ENCODE measurements at places on chromosomes 2 and 18.
A peak's percentile ranks its signal among the peaks of the same experiment; 100 is the strongest.

DNA sequence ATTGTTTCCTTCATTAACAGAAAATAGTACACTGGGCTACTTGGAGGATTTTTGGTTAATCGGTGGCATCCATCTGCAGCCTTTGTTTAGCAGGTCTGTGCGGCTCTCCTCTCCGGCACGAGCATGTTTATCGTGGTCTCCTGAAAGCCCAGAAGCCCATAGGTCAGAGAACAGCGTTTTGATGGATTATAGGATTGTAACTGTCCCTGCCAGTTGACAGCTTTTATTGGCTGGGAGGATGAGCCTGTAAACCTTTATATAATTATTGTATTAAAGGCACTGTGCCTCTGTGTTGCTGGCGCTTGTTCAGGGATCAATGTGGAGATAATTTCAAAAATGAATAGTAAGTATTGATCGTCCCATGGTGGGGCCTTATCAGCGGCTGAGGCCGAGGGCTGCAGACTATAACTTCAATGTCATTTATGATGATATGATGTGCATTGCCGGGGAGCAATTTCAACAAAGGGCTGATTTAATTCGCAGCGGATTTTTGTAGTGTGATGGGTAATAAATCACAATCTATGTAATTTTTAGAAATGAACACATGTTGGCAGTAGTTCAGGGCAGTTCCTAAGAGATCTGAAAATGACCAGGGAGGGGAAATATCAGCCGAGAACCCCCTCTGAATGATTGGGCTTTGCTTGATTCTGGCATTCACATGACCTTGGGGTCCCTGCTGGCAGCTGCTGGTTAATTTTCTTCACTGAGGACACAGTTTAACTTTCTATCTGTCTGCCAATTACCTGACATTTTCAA is 736.1 kb downstream of the GALR1 start:
- DNase-seq = no peak

DNA sequence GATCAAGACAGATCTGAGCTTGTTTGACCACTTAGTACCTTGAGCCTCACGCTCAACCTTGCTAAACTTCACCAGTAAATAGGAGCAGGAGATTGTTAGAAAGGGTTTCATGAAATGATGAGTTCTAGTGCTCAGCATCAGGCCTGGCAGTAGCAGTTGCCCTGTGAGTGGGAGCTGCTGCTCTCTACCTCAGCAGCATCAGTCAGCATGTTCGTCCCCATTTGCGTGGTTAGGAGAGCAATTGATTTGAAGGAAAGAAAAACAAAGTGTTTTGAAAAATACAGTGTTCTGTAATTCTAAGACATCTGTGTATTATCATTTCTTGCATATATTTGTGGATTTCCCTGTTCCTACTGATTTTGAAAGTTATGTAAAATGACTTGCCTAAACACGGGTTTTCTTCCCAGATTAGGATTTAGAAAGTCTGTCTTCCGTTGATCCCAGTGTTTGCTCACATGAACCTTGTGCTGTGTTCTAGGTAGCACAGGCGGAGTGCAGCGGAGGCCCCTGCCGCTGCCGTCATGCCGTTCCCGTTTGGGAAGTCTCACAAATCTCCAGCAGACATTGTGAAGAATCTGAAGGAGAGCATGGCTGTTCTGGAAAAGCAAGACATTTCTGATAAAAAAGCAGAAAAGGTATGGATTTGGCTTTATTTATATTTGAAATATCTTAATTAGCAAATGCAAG is 47.0 kb downstream of the CAB39 start:
- DNase-seq = no peak

DNA sequence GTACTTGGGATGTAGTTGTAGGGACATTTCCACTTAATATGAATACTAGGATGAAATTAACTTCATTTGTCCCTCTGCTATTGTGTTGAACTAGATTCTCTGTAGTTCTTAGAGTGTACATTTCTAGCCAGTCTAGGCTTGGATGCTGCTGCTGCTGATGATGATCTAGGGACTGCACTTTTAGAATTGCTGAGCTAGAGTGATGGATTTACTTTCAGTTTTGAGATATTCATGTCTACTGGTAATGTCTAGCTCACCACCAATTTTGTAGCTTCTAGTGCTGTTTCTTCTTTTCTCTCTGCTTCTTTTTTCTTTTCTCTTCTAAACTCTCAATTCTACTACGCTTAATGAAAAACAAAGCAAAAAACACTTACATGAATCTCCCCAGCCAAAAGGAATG is 49.4 kb downstream of the MRPS9 start:
- DNase-seq = no peak

DNA sequence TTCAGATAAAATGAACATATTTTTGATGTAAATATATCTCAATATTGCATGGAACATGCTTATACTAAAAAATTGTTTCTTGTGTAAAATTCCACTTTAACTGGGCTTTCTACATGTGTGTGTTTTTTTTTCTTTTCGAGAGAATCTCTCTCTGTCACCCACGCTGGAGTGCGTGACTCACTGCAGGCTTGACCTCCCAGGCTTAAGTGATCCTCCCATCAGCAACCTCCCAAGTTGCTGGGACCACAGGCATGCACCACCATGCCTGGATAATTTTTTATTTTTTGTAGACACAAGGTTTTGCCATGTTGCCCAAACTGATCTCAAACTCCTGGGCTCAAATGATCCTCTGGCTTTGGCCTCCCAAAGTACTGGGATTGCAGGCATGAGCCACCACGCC is 254.6 kb downstream of the LOXHD1 start:
- DNase-seq = no peak

DNA sequence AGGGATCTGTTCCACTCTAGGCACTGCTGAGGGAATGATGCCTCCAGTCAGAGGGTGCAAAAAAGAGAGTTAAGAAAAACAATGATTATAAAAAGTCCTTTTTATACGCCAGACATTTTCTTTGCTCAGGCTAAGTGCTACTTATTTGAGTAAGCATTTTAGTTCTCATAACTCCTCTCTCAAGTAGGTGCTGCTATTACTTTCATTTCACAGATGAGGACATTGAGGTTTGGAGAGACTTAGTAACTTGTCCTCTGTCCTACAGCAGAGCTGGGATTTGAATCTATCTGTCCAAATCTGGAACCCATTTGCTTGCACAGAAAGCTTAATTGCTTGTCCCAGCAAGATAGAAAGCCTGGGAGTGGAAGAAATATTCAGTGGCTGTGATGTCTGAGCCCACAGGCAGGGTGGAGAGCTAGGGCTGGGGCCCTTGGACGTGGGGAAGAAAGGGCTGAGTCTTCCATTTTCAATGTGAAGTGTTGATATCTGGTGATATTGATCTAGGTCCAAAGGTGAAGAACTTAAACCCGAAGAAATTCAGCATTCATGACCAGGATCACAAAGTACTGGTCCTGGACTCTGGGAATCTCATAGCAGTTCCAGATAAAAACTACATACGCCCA is 5.8 kb downstream of the IL37 start:
- no peak for DNase-seq

- no peak for DNase-seq
Measured at GRCh38 chr2:173075781-173076580, at the start of gene MAP3K20. Gene MAP3K20, plus strand, starts transcription at chr2:173075846. Its CDS starts 15,186 bp downstream, at chr2:173091032.

DNA sequence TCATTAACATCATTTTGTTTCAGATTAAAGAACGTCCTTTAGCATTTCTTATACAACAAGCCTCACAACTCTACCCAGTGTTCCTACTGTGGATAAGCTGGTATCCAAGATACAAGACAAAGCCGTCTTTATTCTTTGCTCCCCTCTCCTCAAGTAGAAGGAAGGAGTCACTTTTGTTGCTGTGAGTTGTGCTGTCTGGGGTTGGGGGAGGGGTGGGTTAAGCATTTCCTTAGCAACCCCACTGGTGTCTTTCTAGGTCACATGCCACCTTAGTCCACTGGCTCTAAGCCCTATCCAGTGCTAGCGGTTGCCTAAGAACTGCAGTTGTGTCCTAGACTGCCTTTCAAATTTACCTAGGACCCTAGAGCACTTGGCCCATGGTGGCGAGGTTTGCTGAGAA is 155.6 kb upstream of the PIEZO2 start:
- no peak for DNase-seq

DNA sequence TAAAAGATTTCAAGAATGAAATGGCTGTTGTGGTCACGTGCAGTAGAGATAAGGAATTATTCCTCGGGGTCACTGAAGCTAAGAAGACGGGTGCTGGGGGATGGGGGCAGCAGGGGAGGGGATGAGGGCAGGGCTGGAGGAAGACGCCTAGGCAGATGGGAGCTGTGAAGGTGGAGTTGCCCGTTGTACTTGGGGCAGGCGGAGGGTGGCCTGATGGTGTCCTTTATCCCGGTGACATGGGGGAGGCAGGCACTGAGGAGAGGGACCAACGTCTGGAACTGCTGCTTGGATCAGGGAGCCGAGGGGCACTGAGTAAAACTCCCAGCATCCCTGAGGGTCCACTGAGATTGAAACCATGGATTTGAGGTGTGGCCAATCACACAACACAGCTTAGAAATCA is 64.9 kb downstream of the ZCCHC2 start:
- DNase-seq = no peak

GRCh38 chr18:7617738-7618422 is 50.8 kb downstream of the PTPRM start:
- no peak for DNase-seq

DNA sequence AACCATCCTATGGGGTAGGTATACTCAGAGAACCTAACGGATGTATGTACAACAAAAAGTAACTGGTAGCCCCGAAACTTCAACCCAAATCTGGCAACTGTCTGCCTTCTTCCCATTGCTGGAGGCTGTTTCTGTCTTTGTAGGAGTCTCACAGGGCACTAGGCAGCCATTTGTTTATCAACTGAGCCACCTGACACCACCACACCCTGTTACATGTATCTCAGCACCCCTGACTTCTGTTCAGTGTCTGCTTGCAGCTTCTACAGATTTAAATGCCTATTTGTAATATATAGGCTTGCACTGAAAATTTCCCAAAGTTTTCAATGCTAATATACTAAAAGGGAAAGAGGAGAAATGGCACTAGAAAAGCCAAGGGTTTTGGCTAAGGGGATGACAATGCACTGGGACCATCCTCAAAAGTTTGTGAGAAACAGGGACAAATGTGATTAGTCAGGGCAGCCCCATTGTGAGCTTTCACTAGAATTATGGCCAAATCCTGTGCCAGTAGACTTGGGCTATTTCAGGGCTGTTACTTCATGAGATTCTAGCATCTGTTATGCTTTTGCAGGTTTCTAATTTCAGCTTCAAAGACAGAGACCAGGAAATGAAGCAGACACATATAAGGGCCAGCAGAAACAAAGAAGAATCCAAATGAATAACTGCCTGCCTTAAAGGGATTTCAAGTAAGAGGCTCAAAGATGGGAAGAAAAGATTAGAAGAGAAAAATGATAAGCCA is 103.3 kb downstream of the MYO5B start:
- DNase-seq = no peak

- DNase-seq = no peak
Measured at GRCh38 chr2:37753758-37754157, 82.3 kb upstream of the CDC42EP3 start.

DNA sequence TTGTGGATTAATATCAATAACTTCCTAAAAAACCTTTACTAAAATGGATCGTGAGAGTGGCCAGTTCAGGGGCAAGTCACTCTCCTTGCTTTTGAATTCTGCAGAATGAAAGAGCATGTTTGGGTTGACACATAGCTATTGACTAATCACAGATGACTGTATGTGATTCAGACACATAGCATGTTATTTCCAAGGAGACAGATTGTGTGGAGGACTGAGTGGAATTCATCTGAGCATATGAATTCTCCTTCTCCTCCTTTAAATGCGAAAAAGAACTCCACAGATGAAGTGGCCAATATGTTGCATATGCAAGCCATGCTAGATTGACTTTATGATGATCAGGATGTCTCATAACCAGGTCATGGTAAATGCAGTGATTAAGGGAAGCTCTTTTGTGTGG is 249.4 kb upstream of the FAM98A start:
- DNase-seq = no peak

GRCh38 chr2:8282858-8283252 is 399.0 kb upstream of the ID2 start:
- peak; percentile 22 for DNase-seq

GRCh38 chr2:128523457-128523856 is 204.8 kb upstream of the HS6ST1 start:
- no peak for DNase-seq

GRCh38 chr2:173692068-173692467 is 273.1 kb downstream of the SP3 start:
- no peak for DNase-seq

DNA sequence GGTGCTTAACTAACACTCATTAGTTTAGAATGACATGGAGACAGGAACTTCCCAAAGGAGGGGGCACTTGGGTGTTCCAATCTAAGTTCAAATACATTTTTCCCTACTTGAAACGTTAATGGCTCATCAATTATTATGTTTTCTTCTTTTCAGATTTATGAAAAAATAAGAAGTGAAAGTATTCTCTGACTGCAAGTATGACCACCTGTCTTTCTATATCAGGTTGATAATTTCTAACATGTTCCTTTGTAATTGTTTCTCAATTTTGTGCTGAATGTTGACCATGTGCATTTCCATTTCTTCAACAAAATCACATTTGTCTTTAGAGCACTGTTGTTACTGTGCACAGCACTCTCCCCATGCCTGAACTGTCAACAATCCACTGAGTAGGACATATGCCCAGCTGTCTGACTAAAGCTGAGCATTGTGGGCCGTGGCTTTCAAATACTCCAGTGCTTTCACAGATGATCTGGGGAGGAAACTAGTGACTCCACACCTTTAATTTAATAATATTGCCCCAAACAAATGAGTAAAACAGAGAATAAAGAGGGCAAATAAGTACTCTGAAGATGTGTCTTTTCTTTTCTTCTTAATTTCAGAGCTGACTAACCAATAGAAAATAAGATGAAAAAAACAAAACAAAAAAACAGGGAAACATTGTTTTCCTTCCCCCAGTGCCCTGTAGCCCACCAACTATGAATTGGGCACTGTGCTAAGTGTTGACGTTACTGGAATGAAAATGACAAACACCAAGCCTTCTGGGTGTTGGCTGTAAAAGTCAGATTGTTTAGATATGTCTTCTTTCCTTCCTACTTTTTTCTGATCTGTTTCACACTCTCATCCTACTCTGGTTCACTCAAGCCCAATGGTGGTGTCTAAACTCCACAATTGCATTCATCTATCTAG is 16.0 kb downstream of the LANCL1 start:
- DNase-seq = no peak

- no peak for DNase-seq
Measured at GRCh38 chr2:181420259-181421130, 36.7 kb upstream of the ITGA4 start.

DNA sequence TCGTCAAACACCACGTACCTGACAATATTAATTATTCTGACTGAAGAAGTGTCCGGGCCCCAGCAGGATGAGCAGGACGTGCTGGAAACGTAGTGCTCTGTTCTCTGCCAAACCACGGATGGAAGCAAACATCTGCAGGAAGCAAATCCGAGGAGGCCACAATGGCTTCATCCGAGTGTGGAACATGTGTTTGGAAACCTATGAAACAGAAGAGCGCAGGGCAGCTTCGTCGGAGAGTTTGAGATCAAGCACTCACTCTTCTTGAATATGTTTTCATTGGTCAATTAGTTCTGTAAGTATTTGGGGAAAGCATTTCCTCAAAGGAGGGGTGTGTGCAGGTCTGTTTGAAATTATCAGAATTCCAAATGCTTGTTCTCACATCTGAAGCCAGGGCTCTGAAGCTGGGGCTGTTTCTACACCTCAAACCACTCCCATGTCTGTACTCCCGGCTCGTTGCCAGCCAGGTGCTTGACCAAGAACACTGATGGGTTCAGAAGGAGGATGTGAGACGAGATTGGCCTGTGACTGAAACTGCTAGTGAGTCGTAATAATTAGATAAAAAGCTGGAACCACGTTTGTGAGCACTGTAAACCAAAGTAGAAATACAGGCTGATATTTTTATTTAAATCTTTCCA is 356.6 kb upstream of the SALL3 start:
- DNase-seq = no peak

- DNase-seq = no peak
Measured at GRCh38 chr2:239640676-239641578, 240.1 kb upstream of the HDAC4 start.

- DNase-seq = no peak
Measured at GRCh38 chr18:55302167-55302833, 285.7 kb downstream of the TCF4 start.

Measured in CD8-positive, alpha-beta memory T cell (primary cell).